Cerebellum (tissue), 4 donors: ENCODE measurements at places on chromosomes 16 and 17. TPM values are rescaled to one million over a fixed set of nuclear protein-coding genes. Genes with fewer than 3 reads are reported as not detected.

DNA sequence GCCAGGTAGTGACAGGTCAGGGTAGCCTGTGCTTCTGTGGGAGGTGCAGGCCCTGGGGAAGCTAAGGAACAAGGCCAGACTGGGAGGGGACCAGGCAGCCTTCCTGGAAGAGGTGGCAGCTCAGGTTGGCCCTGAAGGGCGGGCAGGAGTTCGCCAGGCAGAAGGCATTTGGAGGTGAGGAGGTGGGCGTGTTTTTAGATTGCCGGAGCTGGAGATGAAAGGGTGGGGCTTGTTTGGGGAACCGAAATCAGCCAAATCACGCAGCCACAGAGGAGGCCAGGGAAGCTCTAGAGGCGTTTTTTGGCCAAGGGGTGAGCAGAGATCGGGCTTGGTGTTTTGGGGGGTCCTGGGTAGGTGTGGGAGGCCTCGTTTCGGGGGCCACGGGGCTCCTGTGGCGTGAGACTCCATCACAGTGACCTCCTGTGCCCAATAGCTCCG is 7.6 kb downstream of the ADCY7 start:
- no peak for DNase-seq

The TM4SF5 gene
- total RNA-seq: not detected

GRCh38 chr17:73371285-73371684 is 59.5 kb upstream of the CDC42EP4 start:
- DNase-seq: no peak

The CA7 gene
- total RNA-seq: not detected

The SLFN14 gene
- total RNA-seq: 0.18 TPM

GRCh38 chr16:14302031-14302398 is 230.9 kb downstream of the MRTFB start:
- no peak for DNase-seq

GRCh38 chr16:3655030-3655395 is 522 bp downstream of the DNASE1 start:
- DNase-seq: no peak

DNA sequence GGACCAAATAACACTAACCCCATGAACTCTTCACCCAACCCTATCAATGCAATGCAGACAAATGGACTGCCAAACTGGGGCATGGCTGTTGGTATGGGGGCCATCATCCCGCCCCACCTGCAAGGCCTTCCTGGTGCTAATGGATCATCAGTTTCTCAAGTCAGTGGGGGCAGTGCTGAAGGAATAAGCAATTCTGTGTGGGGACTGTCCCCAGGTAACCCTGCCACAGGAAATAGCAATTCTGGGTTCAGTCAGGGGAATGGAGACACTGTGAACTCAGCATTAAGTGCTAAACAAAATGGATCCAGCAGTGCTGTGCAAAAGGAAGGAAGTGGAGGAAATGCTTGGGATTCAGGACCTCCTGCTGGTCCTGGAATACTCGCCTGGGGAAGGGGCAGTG is 78.9 kb downstream of the TMC6 start:
- no peak for DNase-seq

The TMEM238L gene
- not detected for total RNA-seq
